ENCODE measurements at places on chromosomes 1 and 21.

DNA sequence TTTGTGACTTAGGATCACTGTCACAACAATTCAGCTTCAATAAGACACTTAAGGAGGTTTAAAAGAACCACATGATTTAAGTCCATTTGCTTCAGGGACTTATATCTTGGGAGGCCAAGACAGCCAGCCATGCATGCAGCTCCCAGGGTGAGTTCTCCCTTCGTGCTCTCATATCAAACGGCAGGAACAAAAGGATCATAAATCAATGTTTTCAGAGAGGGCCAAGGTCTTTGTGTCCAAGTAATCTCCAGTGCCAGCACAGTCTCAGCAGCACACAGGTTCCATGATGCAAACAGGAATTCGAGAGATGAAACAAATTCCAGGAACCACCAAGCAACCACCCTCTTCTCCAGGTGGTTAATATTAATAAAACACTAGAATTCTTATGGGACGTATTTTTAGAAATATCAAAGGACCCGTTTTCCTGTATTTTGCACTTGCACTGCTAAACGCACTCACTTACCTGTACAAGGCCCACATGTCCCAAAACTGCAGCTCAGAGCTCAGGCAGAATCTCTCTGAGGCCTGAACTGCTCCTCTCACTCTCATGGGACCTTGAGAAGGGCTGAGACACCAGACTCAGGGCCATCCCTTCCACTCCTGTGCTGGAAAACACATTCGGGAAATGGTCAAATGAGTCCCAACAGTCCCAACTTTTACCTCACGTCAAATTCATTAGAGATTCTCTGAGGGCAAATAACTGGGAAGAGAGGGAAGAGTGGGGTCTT, 100.0 kb upstream of the RAB4A start:
- no peak for DNase-seq

GRCh38 chr1:64549464-64550239, 79.7 kb downstream of the CACHD1 start:
- DNase-seq: no peak

DNA sequence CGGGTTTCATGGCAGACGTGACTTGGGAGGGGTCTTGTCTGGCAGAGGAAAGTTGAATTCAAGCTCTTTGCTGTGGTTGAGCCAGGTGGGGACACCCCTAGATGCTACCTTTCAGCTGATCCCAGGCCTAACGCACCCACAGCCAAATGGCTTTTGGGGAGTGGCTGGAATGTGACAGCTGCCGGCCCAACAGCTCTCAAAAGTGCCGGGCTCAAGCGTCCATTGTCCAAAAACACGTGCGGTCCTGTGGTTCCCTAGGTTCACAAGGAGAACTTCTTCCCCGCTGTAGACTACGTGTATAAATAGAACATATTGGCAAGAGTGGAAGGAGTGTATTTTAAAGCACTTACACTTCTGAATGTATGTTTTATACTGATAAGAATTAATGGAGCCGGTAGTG, 87.1 kb upstream of the ARHGEF16 start:
- DNase-seq: no peak

DNA sequence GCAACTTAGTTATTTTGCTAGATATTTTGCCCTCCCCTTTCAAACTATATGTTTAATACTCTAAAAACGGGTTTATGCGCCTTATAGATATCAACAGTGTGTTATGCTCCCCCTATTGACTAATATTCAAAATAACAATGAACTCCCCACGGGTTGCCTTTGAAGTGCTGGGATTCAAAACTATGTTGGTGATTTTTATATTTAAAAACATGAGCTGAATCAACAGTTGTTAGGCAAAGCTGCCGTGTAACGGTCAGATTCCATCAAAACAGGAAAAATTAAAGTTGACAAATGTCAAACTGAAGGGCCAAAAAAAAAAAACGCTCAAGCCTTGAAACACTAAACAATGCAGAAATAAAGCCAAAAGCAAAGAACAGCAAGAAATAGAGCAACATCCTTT, 2.5 kb downstream of the TGFBR3 start:
- DNase-seq: no peak

DNA sequence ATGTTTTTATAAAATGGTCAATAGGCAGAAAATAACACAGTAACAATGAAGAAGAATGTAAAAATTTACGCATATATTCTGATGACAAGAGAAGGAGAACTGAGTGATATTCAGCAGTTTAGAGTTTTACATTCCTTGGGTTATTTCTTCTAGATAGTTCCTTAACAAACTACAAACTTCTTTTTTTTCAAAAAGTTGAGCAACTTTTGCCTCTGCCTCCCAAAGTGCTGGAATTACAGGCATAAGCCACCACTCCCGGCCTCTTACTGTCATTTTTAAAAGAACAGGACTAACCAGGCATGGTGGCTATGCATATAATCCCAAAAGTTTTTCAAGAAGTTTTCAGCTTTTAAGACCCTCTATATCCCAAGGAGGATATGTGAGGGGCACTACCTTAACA, 32.9 kb downstream of the ARNT start:
- DNase-seq: no peak

GRCh38 chr1:28640766-28641165, 2.1 kb downstream of the TAF12 start:
- DNase-seq: no peak

DNA sequence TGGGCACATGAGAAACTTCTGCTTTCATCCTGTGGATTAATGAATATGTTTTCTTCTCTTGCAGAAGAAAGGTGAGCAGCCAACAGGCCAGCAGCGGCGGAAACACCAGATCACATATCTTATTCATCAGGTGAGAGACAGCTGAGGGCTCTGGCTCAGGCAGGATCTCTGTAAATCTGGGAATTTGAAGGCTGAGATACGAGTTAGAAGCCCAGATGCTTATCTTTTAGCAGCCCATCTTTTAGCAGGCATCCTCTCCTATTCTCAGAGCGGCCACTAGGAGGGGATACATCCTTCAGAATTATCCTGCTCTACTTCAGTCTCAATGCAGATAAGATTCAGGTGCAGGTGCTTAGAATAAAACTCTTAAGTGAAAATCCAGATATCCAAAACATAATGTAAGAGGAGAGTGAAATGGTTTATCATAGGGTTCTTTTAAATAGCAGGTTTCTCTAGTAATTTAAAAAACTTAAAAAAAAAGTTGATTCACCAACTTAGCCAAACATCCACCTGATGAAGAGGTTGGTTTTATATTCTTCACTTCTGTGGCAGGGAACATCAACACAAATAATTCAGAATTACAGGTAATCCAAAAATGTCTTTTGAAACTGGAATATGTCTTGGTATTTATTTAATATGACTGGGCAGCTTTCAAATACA, 19.3 kb downstream of the SH2D2A start:
- DNase-seq: peak; percentile 45

GRCh38 chr1:58695206-58695605, 4.7 kb downstream of the MYSM1 start:
- DNase-seq: no peak

DNA sequence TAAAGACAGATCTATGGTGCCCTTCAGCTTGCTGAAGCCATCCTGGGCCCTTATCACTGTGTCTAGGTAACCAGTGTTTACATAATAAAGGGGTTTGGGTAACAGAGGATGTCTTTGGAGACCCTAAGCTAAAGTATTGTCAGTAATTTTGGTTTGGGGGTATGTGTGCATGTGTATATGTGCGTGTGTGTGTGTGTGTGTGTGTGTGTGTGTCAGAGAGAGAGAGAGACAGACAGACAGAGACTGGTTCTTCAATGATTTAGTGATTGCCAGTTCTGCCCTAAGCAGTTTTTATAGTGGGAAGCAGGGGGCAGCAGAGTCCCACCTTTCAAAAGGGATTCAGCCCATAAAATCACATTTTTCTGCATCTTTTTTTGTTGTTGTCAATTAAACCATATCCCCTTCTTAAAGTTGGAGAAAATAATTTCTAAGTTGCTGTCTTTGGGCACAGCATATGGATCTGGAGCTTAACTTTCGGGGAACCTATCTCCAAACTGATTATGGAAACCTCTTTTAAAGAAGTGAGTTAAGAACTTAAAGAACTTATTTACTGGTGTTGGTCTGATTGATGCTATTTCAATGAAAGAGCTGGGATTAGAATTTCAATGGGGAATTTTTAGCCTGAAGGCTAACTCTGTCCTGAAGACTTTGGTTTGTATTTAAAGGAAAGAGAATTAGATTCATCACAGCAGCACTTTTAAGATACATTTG, 51.1 kb downstream of the ZNF326 start:
- peak; percentile 25 for DNase-seq

DNA sequence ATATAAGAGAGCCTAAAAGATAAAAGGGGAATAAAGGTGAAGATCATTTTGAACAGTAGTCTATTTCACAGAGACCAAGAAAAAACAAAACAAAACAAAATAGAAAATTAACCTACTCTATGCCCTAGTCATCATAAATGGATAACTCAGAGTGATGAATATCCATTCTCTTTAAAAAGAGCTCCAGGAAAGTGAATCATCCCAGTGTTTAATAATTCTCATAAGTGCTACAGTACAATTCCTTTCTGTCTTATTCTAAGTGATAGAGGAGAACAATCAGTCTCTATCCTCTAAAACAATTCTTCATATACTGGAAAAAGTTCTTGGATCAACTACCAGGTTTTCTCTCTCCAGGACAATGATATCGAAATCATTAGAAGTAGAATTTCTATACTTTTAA, 45.8 kb downstream of the GDAP2 start:
- no peak for DNase-seq

DNA sequence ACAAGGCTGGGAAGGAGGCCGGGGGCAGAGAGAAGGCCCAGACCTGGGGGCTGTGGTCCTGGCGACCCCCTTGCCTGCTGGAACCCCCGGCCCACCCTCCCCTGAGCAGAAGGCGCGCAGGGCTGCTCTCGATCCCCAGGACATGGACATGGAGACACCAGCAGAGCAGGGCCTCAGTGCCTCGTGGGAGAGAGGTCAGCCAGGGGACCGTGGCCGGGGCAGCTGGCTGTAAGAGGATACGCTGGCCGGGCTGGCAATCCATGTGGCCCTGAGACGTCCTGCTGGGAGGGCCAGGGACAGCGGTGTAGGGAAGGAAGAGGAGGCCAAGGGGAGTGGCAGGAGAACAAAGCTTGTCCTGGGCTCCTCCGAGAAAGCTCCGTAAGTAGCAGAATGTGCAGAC, 132.2 kb downstream of the CASZ1 start:
- DNase-seq: no peak

DNA sequence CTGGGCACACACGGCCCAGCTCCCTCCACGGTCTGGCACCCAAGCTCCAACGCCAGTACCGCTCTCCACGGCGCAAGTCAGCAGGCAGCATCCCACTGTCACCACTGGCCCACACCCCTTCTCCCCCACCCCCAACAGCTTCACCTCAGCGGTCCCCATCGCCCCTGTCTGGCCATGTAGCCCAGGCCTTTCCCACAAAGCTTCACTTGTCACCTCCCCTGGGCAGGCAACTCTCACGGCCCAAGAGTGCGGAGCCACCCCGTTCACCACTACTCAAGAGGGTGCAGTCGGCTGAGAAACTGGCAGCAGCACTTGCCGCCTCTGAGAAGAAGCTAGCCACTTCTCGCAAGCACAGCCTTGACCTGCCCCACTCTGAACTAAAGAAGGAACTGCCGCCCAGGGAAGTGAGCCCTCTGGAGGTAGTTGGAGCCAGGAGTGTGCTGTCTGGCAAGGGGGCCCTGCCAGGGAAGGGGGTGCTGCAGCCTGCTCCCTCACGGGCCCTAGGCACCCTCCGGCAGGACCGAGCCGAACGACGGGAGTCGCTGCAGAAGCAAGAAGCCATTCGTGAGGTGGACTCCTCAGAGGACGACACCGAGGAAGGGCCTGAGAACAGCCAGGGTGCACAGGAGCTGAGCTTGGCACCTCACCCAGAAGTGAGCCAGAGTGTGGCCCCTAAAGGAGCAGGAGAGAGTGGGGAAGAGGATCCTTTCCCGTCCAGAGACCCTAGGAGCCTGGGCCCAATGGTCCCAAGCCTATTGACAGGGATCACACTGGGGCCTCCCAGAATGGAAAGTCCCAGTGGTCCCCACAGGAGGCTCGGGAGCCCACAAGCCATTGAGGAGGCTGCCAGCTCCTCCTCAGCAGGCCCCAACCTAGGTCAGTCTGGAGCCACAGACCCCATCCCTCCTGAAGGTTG, 97.6 kb downstream of the PIK3R3 start:
- no peak for DNase-seq

GRCh38 chr1:40414331-40414730, 35.9 kb upstream of the ZFP69B start:
- DNase-seq: no peak

GRCh38 chr1:43990271-43991199, 864 bp upstream of the CCDC24 start:
- no peak for DNase-seq

GRCh38 chr1:185653615-185654014, 80.6 kb upstream of the HMCN1 start:
- no peak for DNase-seq

DNA sequence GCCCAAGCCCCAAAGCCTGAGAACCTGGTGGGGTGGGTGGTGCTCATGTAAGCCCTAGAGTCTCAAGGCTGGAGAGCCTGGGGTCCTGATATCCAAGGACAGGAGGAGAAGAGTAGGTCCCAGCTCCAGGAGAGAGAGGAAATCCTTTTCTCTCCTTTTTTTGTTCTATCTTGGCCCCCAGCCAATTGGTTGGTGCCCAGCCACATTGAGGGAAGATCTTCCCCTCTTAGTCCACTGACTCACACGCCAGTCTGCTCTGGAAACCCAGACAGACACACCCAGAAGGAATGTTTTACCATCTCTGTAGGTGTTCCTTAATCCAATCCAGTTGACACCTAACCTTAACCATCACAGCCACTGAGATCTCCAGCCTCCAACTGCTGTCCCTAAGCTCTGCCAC, 16.2 kb upstream of the LIN9 start:
- DNase-seq: no peak

DNA sequence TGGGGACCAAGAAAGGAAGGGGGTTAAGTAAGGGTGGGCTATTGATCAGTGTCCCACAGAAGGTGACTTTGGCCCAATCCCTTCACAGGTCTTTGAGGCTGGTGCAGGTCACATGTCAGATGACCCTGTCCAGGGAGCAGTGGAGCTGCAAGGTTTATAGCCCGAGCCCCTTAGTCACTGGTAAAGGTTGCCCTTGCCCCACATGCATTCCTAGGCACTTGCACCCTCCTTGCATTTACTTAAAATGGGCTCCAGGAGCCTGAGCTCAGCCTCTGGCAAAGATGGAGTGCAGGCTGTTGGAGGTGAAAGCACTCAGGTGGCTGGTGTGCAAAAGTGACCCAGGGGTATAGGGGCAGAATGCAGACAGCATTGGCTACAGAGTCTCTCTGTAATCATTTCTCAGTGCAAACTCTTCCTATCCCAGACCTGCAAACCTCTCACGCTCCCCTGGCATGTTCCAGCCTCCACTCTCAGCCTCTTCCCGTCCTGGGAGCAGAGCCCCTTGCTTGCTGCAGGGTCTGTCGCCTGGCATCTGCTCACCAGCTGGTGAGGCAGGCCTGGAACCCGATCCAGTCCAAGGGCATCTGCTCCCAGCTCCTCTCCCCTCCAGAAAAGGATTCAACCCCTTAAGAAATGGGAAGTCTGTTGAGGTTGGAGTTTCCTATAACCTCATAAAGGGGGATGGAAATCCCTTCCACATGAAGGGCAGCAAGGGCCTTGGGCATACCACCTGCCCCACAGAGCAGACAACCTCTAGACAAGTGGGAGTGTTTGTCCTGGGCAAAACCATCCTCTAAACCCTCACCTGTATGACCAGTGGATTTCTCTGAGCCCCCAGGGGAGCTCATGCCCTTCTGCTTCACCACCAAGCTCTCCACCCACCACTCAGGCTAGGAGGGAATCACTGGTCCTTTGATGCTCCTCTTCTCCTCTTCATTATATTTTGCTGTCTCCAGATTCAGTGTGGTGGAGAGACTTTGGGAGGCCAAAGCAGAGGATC, 23.1 kb upstream of the PTPRF start:
- no peak for DNase-seq
